ENCODE measurements at places on chromosomes 3 and 15.

DNA sequence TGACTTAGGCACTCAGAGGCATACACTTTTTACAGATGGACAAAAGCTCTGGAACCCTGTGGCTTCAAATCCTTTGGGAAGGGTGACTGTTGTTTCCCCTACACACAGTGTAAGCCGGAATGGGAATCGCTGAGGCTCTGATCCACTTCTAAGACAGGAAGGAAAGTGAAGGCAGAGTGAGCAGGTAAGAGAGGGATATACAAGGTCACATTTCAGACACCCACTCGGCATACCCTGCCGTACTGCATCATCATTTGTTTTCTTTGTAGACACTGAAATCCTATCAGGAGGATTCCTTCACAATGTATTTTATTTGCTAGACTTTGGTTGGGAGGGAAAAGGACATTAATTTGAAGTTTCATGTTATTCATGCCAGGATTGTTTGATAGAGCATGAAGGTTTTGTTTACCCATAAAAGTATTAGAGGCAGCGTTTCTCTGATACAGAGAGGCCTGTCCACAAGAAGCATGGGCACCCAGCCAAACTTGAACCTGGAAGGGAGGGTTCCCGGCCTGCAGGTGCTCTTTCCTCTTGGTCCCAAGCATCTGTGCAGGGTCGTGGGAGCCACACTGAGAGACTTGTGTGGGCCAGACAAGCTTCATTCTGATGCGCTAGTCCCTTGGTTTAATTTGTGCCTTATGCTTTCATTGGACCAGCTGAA lies 21.9 kb upstream of the POLR2M start:
- DNase-seq: no peak

- no peak for DNase-seq
These were observed 9.7 kb downstream of the MYH15 start for GRCh38 chr3:108500728-108501127.

- no peak for DNase-seq
These were observed 12.2 kb downstream of the MYLK start for GRCh38 chr3:123871946-123872345.

- DNase-seq: no peak
These were observed 6.2 kb upstream of the NIPA1 start for GRCh38 chr15:22780267-22780666.

DNA sequence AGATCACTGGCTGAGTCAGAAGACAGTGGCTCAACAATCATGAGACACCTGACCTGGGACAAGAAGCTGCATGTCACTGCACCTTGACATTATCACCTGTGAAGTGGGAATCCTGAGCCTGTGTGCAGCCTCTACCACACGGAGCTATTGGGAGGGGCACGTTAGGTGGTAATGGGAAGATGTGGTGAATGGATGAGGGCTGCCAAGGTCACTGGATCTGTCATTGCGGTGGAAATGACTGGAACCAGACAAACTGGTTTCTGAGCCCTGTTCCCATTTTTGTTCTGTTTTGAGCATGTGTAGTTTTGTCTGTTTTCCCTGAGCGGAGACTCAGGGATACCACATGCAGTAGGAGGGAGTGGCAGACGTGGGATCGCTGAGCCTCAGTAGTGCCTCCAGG lies 235.5 kb downstream of the OPA1 start:
- DNase-seq: no peak
